ELR (cell line): ENCODE measurements at places on chromosomes 7 and 10.

- DNase-seq: peak; percentile 20
Measured at GRCh38 chr7:105020926-105021325, 6.9 kb downstream of the KMT2E start.

GRCh38 chr7:35552691-35553090 is 142.2 kb downstream of the HERPUD2 start:
- DNase-seq: no peak

GRCh38 chr10:109976681-109977080 is 31.1 kb upstream of the ADD3 start:
- DNase-seq: no peak

DNA sequence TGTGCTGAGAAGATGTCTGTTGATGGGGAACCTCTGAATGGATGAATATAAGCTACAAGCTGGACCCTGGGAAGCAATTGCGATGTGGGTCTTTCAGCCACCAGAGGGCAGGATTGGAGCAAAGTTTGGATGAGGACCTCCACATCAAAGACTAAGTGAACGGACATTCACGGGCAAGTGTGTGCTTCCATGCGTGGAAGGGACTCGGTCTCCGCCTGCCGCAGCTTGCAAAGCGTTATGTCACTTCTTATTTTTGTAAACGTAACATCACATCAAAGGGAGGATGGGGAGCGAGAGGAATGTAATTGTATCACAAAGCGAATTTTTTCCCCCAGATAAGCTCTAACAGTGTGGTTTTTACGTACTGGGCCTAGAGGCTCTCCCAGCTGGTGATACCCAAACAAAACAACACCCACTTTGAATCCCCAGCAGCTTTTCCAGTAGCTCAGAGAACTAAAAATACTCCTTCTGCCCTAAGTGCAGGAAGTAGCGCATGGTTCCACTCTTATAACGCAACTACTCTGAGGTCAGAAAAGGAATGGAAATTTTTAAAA is 65.0 kb downstream of the VWA2 start:
- DNase-seq: peak; percentile 82

DNA sequence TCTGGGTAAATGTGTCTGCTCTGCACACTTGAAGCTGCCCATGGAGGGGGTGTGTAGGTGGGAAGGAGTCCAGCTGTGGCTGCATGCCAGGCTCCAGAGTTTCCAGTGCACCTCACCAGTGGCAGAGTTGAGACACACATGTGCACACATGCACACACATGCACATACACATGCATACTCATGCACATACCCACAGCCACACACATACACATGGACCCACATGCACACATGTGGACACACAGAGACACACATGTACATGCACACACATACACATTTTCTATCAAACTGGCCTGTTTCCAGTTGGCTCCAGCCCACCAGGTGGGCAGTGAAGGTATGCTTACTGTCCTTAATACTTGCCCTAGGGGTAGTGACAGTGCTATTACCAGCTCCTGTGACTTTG is 99.7 kb downstream of the RAMP3 start:
- DNase-seq: no peak

GRCh38 chr10:114266521-114266920 is 27.5 kb downstream of the VWA2 start:
- DNase-seq: no peak
